ENCODE measurements at places on chromosomes 13 and 19.

DNA sequence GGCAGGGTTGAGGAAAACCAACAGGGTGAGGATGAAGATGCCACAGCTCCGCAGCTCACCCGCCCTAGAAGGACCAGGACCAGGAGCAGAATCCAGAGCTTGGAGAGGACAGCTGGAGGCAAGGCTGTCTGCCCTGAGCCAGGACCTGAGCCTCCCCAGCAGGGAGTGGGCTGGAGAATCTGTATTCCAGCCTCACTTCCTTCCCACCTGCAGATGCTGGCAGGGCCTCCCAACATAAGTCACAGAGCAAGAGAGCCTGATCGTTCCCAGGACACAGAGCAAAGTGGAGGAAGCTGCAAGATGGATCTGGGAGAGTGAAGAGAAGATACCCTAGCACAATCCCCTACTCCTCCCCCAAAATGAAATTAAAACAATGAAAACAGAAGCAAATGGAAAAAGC, 61.7 kb upstream of the WASF3 start:
- DNase-seq = no peak

- DNase-seq = no peak
Observed at GRCh38 chr13:65985612-65986011, 1244.5 kb downstream of the PCDH9 start.

GRCh38 chr19:3304871-3305423, 61.4 kb upstream of the NFIC start:
- DNase-seq = peak; percentile 77

DNA sequence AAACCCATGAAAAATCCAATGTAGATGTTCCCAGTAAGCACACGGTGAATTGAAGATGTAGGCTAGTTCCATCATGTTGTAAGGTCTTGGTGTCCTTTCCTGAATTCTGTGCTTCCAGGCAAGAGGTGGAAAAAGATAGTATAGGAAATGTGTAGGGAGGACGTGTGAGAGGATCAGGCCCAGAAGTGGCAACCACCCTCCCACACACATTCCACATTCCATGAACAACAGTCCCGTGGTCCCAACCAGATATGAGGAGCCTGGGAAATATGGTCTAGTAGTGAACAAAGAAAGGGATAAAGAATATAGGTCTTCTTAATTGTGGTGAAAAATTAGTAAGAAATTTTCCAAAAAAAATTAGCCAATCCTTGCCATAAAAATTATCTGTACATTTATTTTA, 1254.2 kb upstream of the SLC10A2 start:
- no peak for DNase-seq

DNA sequence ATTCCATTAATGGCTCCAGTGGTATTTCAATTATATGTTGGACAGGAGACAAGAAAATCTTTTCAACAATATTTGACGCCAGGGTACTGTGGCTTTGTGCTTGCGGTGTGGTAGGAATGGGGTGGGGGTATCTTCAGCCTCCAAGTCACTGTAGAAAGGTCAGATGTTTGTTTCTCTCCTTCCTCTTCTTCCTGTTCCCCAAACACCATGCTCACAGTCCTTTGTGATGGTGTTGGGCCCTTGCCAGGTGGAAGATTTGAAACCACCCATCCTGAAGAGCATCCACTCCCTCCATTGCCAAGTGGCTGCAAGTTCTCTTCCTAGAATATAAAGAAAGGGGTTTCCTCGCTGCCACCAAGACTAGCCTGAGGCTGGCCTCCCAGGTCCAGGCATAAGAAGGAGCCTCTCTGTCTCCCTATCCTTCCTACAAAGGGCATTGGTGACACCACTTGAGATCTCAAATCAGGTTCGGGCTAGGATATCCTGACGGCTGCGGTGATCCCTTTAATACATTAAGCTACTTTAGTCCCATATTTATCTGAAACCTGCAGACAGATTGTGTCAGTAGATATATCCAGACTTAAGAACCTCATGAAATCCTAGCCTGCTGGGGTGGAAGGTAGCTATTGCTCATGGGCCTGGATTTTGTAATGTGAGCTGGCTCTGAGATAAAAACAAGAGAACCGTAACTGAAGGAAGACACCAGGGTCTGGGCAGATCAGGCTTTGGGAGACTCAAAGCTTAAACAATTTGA, 64.3 kb upstream of the SIAH3 start:
- DNase-seq = no peak

DNA sequence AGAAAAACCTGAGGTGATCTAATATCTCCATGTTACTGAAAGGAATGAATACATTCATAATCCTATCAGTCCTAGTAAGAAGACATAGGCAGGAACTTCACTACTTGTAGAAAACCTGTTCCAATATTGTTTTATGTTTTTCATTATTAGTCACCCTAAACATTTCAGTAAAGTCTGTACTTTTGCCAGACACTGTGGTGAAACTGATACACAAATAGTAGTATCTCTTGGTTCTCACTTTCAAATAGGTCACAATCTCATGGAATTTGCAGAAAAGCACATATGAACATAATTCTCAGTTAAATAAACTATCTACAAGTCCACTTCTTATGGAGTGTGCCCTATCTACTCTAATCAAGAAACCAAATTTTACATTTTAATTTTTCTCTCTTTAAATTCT, 88.3 kb upstream of the PCDH9 start:
- no peak for DNase-seq

DNA sequence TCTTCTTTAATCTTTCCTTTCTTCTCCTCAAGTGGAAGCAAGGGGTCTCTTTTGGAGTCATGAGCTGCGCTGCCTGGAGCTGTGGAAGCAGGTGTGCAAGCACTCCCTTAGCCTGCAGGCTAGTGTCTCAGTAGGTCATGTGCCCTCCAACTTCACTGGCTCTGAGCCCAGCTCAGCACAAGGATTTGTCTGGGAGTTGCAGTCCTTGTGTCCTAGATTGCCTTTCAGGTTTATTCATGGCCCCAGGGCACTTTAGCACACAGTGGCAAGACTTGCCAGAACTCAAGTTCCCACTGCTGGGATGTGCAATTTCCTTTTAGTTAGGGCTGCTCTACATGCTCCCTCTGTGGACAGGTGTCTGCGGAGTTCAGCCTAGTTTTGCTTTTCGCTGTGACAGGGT, 211.7 kb downstream of the LIG4 start:
- no peak for DNase-seq

- peak; percentile 44 for DNase-seq
Observed at GRCh38 chr19:30222992-30223865, 149.0 kb upstream of the ZNF536 start.

GRCh38 chr19:14577264-14577663, 5.4 kb upstream of the NDUFB7 start:
- DNase-seq = no peak

DNA sequence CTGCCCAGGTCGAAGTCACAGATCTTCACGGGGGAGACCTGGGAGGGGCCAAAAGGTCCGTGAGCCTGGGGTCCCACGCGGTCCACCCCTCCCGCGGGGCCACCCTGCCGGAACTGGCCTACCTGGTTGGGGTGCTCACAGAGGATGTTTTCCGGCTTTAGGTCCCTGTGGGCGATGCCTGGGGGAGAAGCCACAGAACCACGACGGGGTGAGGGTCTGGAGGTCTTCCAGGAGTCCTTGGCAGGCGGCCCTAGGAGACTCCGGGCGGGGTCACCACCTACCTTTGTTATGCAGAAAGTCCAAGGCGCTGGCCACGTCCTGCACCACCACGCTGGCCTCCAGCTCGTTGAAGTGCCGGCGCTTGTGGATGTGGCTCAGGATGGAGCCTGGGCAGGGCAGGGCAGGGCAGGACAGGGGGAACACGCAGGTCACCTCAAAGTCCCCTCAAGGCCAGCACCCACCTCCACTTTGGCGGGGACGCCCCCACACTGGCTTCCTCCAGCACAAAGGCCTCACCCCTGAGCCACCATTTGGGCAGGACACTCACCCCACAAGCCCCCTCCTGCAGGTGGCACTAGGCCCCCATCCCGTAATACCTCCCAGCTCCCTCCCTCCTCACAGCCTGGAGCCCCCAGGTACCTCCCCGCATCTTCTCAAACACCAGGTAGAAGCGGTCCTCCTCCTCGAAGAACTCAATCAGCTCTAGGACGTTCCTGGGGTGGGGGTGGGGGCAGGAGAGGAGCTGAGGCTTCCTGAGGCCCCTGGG, 8.4 kb downstream of the MKNK2 start:
- no peak for DNase-seq

- DNase-seq = no peak
Observed at GRCh38 chr13:45541806-45542205, 73.7 kb downstream of the ERICH6B start.

DNA sequence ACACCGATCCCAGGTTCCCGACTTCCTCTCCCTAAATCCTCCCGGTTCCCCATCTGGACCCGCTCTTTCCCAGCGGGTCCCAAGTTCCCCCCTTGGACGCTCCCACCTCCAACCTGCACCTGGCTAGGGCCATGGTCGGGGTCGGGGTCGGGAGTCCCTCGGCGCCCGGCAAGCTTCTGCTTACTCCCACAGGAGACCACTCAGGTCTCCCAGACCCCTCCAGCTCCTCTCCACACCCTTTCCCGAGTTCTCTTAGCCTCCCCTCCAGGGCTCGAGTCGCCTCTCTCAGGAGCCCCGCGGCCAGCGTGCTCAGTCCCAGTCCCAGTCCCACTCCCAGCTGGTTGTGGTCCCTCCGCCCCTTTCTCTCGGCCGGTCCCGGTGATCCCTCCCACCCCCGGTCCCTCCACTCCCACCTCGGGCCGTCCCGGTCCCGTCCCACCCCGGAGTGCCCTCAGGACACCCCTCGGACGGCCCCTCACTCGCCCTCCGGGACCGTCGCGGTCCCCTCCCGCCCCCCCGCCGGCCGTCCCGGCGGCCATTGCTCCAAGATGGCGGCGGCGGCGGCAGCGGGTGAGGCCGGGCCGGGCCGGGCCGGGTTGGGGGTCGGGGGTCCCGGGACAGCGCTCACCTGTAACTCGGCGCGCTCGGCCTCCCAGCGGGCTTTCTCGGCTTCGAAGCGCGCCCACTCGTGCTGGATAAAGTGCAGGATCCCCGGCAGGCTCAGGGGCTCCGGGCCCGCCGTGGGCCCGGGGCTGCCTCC, at the start of gene FKRP:
Gene FKRP, plus strand, starts transcription at position 537 of the 760 bp plus-strand sequence. CDS start 9,394 bp downstream, outside the sequence.
- DNase-seq = peak; percentile 52

DNA sequence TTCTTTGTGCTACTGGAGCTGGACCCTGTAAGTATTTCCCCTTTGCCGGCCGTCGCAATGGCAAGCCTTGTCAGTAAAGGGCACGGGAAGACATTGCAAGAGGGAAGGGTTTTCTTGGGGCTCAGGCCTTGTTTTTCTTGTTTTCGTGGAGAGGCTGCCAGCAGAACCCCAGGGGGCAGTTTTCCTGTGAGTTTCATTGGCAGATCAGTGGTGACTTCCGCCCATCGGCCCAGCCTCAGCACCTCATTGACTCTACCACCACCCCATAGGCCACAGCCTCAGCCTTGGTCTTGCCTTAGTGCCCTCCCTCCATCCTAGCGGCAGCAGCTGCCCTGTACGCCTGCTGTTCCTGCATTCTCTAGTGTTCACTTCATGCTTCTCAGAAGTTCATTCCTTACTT, 61.5 kb downstream of the GJA3 start:
- DNase-seq = no peak

DNA sequence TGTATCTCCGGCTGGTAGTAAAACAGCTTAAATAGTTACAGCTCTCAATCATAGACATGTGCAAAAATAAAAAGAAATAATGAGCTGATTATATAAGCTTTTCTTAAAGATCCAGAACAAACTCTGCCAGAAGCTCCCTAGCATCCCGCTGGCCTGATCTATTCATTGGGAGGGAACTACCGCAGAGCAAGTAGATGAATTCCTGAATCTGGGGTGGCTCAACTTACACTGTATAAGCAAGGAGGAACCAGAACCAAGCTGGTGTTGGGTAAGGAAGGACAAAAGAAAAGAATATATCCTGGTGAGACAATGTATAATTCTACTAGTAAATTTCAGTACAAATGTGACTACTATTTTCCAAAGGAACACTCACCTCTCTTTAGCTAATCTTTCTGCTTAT, 1122.2 kb downstream of the OLFM4 start:
- no peak for DNase-seq

DNA sequence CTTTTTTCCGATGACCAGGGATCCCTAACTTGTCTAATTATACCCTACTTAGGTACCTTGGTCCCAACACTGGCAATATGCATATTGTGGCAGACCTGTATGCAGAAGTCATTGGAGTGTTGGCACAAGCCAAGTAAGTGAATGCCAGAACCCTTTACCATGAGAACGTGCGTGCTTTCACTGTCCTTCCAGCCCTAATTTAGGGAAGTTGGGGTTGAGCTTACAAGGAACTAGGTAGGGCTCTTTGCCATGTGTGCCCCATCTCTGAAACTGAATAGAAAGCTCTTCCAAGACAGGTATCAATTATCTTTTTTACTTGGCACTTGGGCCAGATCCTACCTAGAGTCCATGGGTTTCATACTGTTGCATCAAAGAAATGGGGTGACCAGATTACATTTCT, 93.2 kb downstream of the FRY start:
- no peak for DNase-seq

DNA sequence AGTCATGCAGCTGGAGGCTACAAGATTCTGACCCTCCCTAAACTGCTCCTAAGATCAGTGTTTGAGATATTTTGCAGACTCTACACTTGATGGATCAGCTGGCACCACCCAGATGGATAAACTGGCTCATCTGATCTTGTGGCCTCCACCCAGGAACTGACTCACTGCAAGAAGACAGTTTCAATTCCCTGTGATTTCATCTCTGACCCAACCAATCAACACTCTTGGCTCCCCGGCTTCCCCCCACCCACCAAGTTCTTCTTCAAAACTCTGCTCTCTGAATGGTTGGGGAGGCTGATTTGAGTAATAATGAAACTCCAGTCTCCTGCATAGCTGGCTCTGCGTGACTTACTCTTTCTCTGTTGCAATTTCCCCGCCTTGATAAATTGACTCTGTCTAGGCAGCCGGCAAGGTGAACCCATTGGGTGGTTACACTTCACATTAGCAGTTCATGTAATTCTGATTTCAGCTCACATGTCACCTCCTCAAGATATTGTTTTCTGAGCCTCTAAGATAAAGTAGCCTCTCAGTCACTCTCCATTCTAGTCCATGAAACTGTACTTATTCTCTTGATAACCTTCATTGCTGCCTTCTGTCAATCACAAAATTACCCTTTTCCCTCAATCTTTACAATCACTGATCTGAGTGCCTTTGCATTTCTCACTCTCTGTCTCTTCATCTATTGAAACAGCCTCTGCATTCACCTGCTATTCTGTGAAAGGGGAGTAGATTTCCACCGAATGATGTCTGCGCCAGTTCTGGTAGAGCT, 9.9 kb upstream of the FPR3 start:
- DNase-seq = no peak

DNA sequence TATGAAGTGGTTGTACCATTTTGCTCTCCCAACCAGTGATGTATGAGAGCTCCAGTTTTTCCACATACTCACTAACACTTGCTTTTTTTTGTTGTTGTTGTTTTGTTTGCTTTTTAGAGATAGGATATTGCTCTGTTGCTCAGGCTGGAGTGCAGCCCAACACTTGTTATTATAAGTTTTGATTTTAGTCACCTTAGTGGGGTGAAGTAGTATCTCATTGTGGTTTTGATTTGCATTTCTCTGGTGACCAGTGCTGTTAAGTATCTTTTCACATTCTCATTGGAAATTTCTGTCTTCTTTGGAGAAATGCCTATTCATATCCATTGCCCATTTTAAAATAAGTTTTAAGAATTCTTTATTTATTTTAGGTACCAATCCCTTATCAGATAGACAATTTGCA, 31.3 kb downstream of the CYP4F22 start:
- no peak for DNase-seq
